ENCODE measurements at places on chromosomes 6 and 20.

GRCh38 chr6:41599852-41600445 lies 38.3 kb upstream of the MDFI start:
- no peak for DNase-seq

DNA sequence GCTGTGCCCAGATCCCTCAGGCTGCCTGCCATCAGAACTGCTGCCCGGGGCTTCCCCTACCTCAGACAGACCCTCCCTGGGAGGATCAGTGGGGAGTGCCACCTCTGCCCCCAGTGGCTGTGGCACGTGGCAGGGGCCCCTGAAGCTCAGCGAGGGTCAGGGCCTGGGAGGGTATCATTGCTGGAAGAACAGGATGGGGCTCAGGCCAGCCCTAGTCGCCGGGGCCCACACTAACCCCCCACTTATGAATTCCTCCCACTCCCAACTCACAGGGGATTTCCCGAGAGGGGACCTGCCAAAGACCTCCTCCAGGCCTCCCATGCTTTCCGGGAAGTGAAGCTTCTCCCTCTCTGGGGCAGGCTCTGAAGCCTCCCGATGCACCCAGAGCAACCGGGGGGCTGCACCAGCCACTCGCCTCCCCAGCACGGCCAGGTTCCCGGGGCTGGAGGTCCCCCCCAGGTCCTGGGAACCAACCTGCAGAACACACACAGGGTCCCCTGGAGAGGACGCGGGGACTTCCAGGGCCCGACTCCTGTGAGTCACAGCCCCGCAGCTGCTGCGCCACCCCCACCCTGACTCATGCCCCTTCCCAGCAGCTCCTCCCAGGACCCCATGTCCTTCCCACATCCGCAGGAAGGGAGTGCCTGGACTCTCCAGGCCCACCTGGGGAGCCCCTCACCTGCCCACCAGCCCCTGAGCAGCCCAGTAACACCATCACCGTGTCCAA lies 2.5 kb downstream of the TNFRSF6B start:
- peak; percentile 71 for DNase-seq

- DNase-seq = no peak
These were observed 917.8 kb upstream of the ADGRB3 start for GRCh38 chr6:67717281-67717680.

DNA sequence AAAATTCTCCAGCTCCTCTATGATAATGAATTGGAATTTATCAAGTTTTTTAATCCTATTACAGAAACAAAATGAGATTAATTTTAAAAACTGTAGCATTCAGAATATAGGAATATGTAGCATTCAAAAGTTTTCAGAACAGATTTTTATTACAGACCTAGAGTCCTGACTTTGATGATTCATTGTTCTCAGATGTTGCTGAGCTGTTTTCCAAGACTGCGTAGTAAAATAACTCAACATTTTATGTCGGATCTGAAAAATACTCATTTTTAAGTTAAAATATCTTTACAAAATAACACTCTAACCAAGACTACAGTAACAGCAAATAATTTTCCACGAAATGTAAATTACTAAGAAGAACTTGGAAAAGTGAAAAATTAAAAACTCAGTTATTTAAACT lies 67.1 kb downstream of the SYCP2 start:
- DNase-seq = no peak

GRCh38 chr6:148999501-148999900 lies 252.7 kb downstream of the UST start:
- DNase-seq = no peak

DNA sequence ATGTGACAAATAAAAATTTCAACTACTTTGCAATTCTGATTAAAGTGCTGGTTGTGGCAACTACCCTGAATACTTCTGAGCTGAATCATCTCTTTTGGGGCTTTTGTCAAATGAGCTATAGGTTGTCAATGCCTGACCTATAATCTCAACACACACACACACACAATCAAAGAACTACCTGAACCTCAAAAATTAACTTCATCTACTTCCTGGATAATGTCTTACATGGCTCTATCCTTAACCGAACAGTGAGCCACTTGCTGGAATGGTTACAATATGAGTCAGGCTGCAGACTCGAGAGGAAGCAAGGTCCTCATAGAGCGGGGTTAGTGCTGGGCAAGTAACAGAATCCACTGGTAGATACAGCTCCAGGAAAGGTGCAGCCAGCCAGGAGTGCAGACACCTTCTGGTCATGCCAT lies 70.6 kb upstream of the DST start:
- DNase-seq = no peak

GRCh38 chr6:26306232-26306631 lies 58.8 kb upstream of the BTN3A2 start:
- DNase-seq = no peak

DNA sequence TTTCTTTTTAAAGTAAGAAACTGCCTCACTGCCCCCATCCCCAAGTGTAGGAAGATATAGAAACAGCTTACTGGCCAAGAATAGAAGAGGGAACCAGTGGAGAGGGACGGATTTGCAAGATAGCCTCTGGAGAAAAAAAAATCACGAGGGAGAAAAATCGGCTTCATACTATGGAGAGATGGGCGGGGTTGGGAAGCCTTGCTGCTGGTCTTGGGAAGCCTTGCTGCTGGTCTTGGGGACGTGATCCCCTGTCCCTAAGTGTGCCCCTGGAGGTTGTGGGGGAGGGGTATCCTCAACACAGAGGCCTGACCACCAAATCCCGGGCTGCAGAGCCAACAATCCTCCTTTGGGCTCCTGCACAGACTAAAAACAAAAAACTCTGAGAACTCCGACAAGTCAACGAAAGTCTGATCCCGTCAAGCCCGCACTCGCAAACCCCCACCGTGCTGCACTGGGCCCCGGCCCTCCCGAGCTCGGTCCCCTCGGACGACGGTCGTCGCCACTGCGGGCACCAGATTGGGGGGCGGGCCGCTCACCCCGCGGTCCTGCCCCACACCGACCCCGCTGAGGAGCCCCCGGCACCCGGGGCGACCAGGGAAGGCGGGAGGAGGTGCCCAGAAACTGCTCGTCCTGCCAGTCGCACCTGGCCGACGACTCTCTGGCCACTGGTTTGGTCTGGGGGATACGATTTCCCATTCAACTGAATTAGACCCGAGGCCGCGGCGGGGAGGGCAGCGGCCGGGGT lies 750 bp downstream of the MAP7 start:
- DNase-seq = no peak

DNA sequence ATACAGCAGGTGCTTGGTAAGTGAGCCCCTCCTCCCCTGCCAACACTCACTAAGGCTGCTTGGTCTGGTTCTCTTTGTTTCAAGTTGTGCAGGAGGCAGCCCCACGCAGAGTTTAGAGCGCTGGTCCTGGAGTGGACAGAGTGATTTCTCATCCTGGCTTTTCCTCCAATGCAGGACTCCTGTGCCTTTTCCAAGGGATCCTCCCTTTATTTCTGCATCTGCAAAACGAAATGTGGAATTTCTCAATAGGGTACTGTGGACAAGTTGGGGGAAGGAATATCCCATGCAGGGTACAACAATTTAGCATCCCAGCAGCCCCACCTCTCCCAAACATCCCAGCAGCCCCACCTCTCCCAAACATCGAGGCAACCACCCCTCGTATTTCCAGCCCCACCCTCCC lies 30.6 kb upstream of the CCDC167 start:
- DNase-seq = no peak

DNA sequence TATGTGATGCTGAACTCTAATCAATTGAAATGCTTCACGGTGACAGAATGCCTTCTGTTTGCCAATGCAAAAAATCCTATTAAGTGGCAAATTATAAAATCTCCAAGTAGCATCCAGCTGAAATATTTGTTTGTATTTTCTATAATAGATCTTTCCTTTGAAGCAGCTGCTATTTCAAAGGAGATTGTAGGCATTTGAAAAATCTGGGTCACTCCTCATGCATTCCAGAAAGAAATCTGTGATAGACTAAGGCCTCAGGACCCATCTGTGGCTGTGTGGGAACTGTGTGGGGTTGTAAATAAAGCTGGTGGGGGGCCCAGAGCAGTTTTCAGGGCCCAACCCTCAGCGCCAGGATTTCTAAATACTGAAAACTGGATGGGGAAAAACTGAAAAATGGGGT lies 216.9 kb upstream of the ARG1 start:
- DNase-seq = no peak

DNA sequence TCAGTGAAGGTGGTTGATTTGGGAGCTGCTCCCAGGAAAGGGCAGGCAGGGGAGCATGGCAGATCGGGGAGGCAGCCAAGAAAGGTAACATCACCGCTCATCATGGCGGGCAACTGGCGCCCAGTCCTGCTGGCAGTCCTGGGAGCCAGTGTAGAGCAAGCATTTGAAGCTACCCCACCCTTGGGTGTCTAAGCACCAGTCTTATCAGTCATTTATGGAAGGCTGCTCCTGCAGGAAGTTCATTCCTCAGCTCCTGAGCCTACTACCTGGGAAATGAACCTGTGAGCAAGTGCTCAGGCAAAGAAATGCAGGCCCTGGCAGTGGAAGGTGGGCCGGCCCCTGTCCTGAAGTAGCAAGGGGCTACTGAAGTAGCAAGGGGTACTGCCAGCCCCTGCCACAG lies 41.5 kb downstream of the BANF2 start:
- no peak for DNase-seq

- DNase-seq = no peak
These were observed 5.5 kb downstream of the ROMO1 start for GRCh38 chr20:35704514-35705261.

GRCh38 chr20:1805161-1805581 lies 90.0 kb upstream of the SIRPA start:
- DNase-seq = no peak

DNA sequence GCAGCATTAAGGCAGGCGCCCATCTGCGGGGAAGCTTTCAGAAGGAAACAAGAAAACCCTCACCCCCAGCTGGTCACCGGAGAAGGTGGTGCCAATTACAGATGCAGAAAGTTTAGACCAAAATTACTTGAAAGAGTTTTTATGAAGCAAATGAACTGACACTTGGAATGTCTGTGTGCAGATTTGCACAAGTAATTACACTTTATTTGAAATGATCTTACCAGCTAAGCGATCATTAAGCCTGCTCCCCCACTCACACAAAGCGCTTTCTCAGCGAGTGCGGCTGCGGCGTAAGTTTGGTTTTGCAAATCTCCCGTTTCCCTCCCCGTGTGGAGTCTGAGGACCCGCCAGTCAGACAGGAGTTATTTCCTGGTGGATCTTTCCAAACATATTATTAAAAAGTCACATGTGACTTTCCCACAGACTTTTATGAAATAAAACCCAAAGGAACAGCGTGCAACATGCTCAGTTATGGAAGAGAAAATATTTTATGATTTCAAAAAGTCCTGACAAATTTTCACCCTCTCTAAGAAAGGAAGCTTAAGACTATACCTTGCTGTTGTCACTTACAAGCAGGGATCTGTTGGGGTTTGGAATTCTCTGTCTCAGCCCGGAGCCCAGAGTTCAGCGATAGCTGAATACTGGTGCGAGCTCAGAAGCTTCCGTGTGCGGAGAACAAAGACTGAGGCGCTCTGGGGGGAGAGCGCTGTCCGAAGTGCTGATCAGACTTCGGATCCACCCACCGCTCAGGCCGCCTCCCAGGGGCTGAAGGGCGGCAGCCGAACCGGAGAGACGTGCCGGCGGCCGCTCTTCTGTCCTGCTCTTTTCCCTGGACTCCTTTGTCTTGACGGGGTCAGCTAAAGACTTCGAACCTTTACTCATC lies 2.7 kb upstream of the MYT1 start:
- peak; percentile 30 for DNase-seq

DNA sequence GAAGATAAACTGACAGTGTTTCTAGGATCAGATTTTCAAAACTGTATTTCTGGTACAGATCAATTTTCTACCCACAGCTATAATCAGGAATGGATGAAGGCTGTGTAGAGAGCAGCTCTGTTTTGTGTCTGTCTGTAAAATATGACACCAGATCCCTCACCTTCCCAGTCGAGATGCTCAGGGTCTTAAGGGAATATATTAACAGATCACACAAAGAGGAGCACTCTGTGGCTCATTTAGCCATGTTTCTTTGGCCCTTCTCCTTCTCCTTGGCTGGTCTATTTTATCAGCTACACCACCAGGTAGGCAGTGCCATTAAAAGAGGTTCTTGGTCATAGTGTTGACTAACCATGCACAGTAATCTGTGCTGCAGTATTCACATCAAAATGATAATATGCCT lies 82.6 kb downstream of the PREP start:
- no peak for DNase-seq

DNA sequence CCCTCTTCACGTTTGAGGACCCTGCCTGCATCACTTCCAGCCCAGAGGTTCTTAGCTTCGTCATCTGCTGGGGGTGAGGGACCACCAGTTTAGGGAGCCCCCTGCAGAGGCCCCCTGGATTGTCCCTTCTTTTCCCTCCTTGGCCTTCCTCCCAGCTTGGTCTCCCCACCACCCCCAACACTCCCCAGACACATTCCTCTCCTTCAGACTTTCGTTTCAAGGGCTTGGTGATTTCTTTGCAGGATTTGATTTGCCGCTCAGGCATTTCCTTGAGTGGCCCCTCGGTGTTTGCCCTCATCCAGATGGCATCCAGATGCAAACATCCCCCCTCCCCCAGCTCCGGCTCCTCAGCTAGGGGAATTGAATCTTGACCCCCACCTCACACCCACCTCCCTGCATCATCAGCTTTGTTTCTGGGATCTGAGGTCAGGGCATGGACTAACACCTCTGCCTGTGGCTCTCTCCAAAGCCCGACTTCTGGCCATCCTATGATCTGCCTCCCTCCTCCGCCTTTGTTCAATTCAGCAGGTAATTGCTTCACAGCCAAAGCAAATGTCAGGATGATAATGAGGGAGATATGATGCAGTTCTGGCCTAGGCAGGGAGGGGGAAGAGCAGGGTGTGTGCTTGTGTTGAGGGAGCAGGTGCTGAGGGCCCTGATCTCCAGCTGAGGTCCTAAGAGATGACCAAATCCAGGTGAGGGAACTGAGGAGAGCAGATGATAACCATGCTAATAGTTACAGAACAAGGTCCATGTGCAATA lies 141.5 kb downstream of the VEGFA start:
- DNase-seq = no peak

GRCh38 chr6:3001773-3002293 lies 2.1 kb downstream of the NQO2 start:
- DNase-seq = no peak

DNA sequence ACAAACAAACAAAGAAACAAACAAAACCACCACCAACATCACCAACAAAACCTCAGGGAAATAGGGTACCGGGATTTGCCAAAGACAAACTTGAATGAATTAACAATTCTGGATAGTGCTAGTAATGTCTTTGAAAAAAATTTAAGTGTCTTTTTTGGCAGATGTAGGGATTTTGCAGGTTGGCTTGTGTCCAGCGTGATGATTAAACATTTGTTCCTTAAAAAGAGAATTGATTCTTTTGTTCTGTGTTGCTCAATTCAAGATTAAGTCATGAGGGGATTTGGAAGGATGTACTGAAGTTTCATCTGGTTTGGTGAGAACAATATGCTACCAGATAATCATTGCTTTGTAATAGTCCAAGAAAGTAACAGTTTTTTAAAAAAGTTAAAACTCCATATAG lies 125.1 kb upstream of the HS3ST5 start:
- DNase-seq = no peak

- DNase-seq = no peak
These were observed 26.5 kb downstream of the CYB5R4 start for GRCh38 chr6:83885984-83886383.

GRCh38 chr20:62330576-62331317 lies 27.9 kb downstream of the ADRM1 start:
- DNase-seq = no peak

Measured in stimulated activated CD4-positive, alpha-beta T cell treated with anti-CD3 and anti-CD28 coated beads, Interleukin-2, amount 100 ng/mL, for 24 hours (primary cell).